Stimulated activated CD4-positive, alpha-beta T cell treated with anti-CD3 and anti-CD28 coated beads, Interleukin-12 subunit alpha, Interleukin-12 subunit beta, amount 100 ng/mL, for 24 hours (primary cell): ENCODE measurements at places on chromosomes 1 and 21.

- DNase-seq = no peak
Observed at GRCh38 chr1:22540337-22540736, 23.0 kb upstream of the EPHA8 start.

DNA sequence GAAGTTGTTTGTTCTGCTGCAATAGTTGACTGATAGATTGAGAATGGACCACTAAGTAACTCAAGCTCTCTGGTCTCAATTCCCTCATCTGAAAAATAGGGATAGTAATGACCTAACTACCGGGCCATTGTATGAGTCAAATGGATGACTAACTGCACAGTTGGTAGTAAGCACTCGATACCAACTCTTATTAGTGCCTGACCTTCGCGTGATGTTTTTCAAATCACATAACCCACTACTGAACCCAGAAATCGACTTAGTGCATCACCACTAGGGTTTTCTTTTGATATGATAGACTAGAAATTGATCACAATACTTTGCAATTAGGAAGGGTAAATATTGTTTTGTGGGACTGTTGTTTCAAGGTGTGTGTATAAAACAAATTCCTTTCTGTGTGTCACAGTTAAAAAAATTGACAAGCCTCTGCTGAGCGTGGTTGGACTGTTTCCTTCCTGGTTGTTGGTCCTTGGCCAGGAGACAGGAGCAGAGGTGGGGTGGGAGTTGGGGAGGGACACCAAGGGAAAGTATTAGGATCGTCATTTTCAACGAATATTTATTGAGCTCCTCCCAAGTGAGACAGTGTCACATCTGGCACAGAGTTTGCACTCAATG is 54.0 kb upstream of the LRP8 start:
- DNase-seq = no peak

DNA sequence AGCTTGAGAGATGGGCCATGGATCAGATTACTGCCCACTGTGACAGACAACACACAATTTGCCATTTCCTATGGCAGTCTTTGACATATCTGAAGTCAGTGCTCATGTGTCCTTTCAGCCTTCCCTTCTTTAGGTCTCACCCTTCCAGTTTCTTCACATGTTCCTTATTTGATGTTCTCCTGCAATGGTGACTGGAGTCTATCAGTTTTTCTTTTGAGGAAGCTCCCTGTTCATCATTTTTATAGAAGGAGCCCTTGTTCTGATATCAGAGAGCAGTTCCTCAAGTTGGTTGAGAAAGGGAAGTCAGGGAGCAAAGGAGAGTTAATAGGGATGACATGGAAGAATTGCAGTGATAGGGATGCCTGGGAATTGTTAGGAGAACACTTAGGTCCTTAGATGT is 42.2 kb downstream of the DISC1 start:
- no peak for DNase-seq

DNA sequence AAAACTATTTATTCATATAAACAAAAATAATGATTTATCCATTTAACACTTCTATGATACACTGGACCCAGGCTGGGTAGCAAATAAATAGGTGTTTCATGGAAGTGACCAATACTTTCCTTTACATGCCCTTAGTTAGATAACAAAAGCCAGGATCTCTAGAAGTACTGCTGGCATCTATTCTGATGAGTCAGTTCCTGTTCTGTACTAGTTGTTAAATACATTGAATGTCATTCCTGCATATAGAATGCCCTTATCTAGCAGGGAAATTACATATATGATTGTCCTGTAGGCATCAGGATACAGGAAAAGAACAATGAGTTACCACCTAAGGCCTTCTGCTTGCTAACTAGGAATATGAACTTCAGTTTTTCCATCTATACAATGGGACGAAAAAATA is 130.8 kb downstream of the HFM1 start:
- DNase-seq = no peak

GRCh38 chr21:20760221-20760620 is 238.0 kb upstream of the NCAM2 start:
- no peak for DNase-seq

GRCh38 chr1:55234016-55234415 is 18.9 kb upstream of the USP24 start:
- DNase-seq = no peak

GRCh38 chr1:210252621-210253051 is 20.0 kb downstream of the SERTAD4 start:
- no peak for DNase-seq

GRCh38 chr1:4500441-4500840 is 154.0 kb upstream of the AJAP1 start:
- no peak for DNase-seq

- no peak for DNase-seq
Observed at GRCh38 chr21:34351786-34352241, 12.0 kb upstream of the KCNE2 start.

GRCh38 chr21:28627691-28628090 is 365.0 kb downstream of the LTN1 start:
- DNase-seq = no peak

DNA sequence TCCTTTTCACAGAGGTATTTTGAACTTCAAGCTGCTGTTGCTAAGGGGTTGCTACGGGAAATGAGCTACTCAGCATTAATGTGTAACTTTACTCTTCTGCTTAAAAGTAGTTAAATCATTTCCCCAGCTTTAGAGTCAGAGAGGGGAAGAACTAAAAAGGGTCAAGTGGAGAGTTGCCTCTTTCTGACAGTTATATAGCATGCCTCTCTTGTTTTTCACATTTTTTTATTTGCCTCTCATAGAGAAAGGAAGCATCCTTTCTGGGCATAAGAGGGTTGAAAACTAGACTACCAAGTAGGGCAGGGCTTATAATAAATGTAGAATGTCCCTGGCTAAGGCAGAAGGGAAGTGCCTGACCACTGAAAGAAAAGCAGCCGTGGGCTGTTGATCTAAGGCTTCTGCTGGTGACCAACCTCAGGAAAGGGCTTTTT is 10.1 kb upstream of the ELAVL4 start:
- DNase-seq = no peak

- no peak for DNase-seq
Observed at GRCh38 chr1:204970937-204971336, 72.1 kb upstream of the CNTN2 start.

GRCh38 chr1:3471356-3472087 is 17.1 kb downstream of the ARHGEF16 start:
- DNase-seq = no peak

DNA sequence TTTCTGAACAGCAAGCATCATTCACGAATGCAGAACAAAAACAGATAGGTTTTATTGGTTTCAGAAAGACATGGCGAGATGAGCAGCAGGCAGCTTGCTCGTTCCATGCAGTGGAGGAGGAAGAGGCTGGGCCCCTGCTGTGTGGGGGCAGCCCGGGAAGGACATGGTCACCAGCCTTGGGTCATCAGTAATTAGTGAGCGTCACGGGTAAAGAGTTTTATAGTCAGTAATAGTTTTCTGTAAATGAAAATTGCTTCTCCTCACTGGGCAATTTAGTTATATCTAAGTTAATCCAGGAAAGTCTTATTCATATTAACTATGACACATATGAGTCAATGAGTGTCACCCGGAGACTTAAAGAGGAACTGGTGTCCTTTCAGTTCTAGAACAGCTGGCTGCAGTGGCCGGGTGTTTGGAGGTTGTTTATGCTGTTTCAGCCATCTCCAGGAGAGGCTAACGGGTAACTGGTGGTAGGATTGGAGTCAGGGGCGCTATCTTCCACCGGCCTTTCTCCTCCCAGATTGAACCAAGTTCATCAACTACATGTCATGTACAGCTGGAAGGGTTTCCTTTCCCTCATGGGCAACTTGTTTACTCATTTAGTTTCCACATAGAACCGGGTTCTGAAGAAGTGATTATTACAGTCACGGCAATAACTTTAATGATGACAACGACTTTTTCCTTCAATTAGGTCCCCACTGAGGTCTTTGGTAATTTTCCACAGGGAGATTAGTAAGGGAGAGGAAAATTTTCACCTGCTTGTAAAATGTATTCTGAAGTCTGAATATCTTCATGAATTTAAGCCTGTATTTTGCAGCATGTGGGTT is 34.6 kb upstream of the SLC45A1 start:
- DNase-seq = no peak

GRCh38 chr1:222310836-222311235 is 237.1 kb downstream of the HHIPL2 start:
- no peak for DNase-seq

DNA sequence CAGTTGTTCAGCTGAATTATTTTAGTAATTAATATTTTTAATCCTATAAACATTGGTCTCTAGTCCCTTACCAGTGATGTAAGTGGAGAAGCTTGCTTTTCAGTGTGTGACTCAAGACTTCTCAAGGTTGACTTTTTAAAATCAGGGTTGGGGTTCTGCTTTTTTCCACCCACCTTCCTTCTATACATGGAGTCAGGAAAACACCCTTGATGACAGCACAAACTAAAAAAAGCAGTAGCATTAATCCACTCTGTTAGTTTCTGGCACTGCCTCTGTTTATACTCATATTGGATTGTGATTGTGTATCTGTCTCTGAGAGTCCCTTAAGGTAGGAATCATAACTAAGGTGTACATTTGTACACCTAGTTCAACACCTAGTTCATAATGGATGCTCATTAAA is 8.3 kb upstream of the PLEKHO1 start:
- DNase-seq = no peak

DNA sequence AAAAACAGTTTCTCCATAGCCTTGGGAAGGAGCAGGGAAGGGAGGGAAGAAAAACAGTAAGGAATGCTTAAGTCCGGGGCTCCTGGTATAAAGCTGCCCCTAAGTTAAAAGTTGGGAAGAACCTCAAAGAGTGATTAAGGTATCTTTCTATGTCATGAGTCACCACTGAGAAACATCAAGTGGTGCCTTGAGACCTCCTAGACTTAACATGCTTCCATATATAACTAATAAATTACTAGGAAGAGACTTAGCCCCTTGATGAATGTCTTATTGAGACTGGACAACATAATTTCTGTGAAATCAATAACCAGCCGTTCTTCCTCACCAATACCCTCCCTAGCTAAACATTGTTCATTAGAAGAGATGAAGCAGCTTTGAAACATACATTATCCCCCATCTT is 121.8 kb upstream of the SLC44A3 start:
- no peak for DNase-seq

DNA sequence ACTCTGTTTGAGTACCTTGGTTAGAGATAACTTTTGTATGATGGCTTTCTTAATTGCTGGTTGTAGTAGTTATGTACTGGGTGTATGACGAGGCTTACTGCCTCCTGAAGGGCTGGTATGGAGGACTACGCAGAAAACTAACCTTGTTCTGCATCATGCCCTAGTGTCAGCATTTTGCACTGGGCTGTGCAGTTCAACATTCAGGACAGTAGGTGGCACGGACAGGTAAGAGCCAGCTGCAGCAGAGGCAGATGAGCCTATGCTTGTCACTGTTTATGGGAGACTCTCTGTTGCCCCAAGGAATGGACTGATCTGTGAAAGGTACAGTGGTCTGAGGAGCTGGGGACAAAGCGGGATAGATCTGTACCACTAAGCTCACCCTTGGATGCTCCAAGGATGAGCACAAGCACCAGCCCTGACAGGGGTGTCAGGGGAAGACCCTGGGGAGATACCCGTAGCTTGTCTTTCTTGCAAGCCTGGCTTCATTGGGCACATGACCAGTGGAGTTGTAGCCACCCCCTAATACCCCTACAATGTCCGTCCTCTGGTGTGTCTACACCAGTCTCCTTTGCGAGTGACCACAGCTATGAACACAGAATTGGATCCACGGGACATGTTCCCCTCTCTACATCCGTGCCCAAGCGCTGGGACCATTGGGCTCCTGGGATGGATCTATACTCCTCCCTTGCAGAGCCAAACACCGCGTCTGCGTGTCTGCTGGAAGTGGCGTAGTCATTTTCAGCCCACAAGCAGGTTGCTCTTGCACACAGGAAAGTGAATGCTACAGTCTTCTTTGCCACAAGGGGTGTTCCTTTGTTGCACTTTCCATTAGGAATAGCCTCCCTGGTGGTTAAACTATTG is 51.1 kb upstream of the CFHR3 start:
- DNase-seq = no peak

GRCh38 chr1:15707239-15707925 is 23.3 kb downstream of the PLEKHM2 start:
- no peak for DNase-seq

DNA sequence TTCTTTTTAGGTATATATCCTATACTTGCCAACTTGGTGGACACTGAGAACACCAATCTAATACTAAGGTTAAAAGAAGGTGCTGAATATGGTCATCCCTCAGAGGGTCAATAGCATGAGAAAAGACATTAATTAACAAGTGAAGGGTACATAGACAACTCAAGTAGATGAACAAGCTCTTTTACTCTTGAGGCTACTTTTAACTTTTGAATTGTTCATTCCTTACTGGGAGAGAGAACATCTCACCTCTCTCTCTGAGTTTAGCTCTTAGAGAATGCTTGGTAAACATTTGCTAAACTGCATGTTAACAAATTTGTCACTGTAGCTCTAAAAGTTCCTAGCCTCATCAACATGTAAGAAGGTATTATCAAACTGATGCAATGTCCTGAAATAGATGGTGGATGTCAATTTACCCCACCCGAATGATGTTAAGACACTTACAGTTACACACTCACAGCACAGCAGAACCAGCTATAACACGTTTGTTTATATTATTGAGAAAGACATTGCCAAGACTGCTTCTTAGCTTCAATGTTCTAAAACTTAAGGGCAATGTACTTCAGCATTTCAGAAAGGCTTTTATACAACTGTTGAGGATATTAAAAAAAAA is 35.9 kb downstream of the HEATR1 start:
- no peak for DNase-seq
